Panc1 (cell line): ENCODE measurements at places on chromosomes 7 and 10.

GRCh38 chr7:50783801-50784507, 1.3 kb upstream of the GRB10 start:
- no peak for DNase-seq

GRCh38 chr7:100444311-100445278, 8.3 kb upstream of the PPP1R35 start:
- DNase-seq: peak; percentile 69

GRCh38 chr10:31751051-31751737, 177.4 kb downstream of the ARHGAP12 start:
- DNase-seq: no peak

DNA sequence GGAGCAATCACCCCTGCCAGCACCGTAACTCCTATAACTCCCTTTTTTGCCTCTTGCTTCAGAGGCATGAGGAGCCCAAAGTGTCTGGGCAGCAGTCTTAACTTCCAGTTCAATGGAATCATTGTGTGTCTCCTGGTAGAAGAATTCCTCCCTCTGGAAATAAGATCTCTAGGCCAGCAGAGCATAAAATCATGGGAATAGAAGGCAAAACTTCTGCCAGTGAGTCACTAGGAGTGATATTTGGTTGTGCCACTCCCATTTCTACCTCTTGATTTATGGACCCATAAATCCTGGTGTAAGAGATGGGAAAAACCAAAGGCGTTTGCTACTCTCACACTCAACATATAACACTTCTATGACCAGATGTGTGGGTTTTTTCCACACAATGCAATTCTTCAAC, 104.9 kb upstream of the FAM180A start:
- DNase-seq: no peak

- DNase-seq: no peak
These were observed 17.0 kb upstream of the PCBD1 start for GRCh38 chr10:70905071-70906021.

DNA sequence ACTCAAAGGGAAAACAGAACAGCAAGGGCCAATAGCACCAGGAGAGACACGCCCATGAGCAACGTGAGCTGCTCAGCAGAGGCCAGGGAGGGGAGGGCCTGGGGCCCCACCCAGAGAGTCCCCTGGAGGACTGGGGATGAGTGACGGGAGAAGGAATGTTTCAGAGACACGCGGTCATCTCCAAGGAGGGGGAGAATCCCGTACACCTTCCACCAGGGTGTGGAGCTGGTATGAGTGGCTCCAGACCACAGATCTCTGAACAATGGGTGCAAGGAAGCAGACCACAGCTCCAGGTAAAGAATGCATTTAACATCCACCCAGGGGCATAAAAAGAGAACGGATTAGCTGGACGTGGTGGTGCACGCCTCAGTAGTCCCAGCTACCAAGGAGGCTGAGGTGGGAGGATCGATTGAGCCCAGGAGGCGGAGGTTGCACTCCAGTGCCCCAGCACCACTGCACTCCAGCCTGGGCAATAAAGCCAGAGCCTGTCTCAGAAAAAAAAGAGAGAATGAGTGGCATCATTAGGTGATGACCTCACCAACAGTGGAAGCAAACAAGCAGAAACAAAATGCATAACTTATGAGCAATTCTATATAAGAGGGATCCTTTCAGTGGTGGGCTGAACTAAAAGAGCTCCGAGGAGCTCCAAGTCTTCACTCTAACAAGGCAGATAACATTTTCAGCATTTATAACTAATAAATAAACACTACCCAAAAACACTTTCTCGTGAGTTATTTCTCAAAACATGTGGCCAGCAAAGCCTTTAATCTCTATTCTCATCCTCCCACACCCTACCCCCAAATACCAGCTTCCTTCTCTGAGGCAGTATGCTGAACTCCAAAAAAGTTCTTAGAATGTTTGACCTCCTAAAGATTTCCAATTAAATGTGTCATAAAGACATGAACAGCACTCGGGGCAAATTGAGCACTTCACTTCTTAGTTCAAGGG, 12.5 kb downstream of the PSAP start:
- DNase-seq: no peak

GRCh38 chr7:2452074-2452507, 24.1 kb downstream of the GRIFIN start:
- no peak for DNase-seq

DNA sequence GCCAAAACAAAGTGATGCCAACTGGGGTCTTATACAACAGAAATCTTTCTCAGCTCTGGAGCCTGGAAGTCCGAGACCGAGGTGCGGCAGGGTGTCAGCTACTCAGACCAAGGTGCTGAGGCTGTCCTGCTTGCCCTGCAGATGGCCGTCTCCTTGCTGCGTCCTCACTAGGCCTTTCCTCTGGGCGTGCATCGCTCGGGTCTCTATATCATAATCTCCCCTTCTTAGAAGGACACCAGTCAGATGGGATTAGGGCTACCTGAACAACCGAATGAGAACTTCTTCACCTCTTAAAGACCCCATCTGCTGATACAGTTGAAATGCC, 244.7 kb downstream of the EBF3 start:
- DNase-seq: no peak

DNA sequence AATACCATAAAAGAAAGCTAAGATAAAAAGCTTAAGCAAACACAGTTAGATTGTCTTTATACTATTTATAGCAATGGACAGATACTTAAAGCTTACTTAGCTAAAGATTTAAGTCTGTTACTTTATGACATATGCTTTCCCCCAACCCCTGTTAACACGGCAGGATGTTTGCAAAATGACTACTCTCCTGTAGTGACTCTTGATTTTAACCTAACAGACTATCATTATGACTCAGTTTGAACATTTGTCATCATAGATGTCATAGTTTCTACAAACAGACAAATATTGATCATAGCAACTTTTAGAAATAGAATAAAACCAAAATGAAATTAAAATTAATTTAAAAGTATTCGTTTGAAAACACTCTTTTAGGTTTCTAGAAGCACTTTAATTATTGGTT, 7.8 kb upstream of the COMMD3 start:
- peak; percentile 89 for DNase-seq

DNA sequence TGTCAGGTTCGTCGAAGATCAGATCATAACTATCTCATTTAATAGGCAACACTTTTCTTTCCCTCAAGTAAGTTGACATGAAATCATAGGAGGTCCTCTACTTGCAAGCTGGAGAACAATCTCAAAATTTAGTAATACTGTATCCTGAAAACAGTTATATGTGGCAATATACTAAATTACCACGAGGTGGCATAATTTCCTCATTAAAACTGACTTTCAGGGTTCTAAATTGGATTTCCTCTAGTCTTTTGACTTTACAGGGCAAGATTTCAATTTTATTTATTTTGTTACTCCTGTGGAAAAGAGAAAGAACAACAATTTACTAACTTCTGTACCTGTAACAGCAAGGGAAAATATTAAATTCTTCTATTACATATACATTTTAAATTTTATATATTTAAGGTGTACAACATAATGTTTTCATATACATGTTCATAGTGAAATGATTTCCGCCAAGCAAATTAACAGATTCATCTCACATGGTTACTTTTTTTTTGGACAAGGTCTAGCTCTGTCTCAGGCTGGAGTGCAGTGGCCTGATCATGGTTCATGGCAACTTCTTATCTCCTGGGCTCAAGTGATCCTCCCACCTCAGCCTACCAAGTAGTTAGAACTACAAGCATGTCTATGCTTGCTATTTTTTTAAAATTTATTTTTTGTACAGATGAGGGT, 53.4 kb upstream of the CYP2C18 start:
- peak; percentile 28 for DNase-seq

DNA sequence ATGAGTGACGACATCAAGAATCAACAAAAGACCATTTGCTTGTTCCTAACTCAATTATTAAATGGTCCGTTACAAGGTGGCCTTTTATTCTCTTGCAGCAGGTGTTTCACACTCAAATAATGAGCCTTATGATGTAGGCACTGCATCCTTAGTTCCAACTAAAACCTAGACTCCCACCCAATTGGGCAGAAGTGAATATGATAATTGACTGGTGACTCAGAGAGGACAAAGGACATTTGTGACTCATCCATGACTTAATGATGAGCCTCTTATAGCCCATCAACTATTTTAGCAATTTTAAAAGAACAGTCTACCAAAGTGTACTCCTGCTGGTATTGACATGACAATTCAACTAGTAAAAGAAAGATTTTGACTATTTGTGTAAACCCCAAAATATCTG, 1027.8 kb upstream of the PHF14 start:
- no peak for DNase-seq

DNA sequence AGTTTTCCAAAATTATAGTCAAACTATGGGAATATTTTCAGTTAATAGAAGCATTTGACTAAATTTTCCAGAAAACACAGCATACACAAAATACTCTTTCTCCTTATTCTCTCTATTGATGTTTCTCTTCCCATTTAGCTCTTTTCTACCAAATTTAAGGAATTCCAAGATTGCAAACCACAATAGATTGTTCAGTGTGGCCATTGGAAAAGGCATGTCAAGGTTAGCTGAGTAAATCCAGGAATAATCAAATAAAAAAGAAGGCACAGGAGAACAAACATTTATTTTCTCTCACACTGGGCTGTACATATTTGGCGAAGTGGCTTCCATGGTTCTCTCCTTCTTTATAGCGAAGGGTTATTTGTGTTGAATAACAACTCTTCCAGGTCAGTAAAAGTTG, 117.3 kb downstream of the THSD7A start:
- no peak for DNase-seq

DNA sequence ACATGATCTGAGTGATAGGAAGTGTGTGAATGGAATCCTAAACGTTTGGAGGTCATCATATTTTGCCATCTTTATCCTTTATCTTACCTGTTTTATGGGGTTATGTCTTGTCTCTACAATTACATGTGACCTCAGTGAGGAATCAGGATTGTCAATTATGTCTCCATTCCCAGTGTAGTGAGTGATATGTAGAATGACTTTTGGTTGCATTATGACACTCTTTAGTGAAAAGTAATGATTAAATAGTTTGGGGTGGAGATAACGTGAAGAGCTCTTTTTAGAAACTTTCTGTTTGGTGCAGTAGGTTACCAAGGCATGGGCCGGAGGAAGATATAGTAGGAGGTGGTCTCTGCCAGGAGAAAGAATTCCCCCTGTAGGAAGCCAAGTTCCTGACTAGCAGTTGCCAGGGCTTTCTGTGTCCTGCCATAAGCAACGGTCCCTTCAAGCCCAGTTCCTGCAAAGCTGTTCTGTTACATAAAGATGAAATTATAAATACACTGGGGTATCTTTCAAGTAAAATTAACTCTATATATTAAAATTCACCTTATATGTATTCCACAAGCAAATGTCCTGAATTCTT, 228.2 kb downstream of the NSUN6 start:
- DNase-seq: no peak

GRCh38 chr10:101032637-101033224, 1.7 kb downstream of the SFXN3 start:
- no peak for DNase-seq

GRCh38 chr7:50455658-50456057, 5.5 kb upstream of the FIGNL1 start:
- DNase-seq: no peak

GRCh38 chr7:9961161-9961922, 1012.3 kb upstream of the PHF14 start:
- DNase-seq: no peak

DNA sequence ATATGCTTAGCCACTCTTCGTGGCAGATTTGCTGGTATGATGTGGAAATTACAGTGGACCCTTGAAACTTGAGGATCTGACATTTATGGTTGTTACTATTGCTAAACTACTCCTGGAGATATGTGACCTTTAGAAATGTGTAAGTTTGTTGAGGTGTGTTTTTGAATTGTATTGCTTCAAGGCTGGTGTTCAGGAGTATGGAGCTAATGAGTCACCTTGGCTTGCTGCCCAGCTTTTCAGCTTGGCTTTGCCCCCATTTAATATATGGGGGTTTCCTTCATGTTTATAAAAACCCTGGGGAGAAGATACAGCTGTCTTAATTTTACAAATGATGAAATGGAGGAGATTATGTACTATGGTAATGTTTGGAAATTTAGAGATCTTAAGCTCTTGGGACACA, 11.6 kb downstream of the HBP1 start:
- no peak for DNase-seq

- no peak for DNase-seq
These were observed 17.6 kb upstream of the PANK1 start for GRCh38 chr10:89662596-89662995.
